ENCODE measurements at places on chromosomes 12 and 14.

DNA sequence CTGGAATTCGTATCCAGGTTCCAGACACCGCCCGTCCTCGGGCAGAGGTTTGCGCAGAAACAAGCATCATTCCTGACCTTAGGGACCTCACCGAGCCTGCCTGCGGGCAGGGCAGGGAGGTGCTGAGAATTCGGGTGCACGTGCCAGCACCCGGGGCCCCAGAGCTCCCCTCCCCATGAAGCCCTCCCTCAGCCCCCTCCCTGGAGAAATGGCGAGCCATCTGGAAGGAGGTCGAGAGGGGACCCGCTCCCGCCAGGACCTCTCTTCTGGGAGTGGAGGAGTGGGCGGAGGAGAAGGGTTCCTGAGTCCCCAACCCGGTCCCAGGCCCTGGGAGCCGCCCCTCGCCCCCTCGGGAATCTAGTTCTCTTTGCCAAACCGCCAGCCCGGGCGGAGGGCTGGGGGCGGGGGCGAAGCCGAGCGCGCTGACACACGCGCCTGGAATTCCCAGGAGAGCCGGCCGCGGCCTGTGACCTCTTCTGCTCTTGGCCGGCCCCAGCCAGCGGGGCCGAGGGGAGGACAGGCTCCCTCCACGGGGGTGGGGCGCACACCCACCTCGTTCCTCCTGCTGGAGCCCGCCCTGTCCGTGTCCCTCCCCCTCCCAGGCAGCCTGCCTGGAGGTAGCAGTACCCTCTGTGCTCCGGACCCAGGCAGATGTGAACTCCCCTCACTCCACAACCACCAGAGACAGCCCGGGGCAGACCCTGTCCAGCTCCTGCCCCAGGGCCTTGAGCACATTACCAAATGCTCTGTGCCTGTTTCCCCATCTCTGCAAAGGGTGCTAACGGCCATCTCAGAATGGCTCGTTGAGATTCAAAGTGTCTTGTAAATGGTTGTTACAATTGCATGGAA is 23.0 kb upstream of the GPR132 start:
- no peak for DNase-seq

DNA sequence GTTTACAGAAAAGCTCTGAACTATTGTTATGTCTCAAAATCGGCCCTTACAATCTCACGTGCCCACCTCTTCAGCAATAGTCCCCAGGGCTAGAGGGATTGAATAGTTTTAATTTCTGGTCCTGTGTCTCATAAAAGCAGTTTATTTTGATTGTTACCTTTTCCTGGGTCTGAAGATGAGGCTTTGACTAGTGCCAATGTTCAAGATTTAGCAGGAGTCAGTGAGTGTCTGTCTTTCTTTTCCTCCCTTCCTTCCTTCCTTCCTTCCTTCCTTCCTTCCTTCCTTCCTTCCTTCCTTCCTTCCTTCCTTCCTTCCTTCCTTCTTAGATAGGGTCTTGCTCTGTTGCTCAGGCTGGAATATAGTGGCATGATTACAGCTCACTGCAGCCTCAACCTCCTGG is 24.7 kb upstream of the SOCS2 start:
- no peak for DNase-seq

DNA sequence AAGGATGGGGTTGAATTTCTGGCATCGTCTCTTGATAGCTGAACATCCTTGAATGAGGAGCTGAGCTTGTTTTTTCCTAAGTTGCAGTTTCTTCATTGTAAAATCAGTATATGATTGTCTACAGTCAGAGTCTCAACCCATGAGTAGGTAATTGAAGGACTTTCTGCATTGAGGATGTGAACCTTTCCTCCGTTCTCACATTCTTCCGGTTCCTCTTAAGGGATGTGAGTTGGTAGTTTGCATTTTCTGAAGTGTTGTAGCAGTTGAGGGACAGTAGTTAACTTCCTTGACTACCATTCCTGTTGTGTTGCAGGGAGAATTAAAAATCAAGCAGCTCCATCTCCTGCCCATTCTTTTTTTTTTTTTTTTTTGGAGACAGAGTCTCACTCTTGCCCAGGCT is 19.1 kb downstream of the TPCN1 start:
- DNase-seq = no peak

- no peak for DNase-seq
Measured at GRCh38 chr12:47941871-47942613, 21.4 kb upstream of the TMEM106C start.

DNA sequence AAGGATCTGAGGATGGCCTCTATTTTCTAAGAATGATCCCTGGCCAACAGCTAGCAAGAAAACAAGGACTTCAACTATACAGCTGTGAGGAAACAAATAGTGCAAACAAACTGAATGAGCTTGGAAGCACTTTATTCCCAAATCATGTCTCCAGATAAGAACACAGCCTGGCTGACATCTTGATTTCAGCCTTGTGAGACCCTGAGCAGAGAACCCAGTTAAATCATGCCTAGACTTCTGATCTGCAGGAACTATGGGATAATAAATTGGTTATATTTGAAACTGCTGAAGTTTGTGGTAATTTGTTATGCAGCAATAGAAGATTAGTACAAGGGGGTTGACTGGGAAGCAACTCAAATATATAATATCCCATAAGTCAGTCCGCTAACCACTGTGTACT is 183.9 kb upstream of the BMP4 start:
- DNase-seq = no peak

Data from stimulated activated CD4-positive, alpha-beta T cell treated with anti-CD3 and anti-CD28 coated beads, Interleukin-15, amount 100 ng/mL, for 1 hour (primary cell).